Femur (tissue), 1 donor: ENCODE measurements at places on chromosomes 7 and 10.
A peak's percentile ranks its signal among the peaks of the same experiment; 100 is the strongest.

DNA sequence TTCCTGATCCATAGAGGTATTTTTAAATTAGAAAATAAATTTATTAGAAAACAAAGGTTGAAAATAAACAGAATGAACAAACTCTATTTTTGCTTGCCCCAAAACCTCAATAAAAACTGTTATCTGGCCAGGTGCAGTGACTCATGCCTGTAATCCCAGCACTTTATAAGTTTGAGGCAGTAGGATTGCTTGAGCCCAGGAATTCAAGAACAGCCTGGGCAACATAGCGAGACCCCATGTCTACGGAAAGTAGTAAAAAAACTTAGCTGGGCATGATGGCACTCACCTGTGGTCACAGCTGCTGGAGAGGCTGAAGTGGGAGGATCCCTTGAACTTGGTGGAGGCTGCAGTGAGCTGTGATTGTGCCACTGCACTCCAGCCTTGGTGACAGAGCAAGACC, 10.3 kb downstream of the SLK start:
- DNase-seq: no peak

DNA sequence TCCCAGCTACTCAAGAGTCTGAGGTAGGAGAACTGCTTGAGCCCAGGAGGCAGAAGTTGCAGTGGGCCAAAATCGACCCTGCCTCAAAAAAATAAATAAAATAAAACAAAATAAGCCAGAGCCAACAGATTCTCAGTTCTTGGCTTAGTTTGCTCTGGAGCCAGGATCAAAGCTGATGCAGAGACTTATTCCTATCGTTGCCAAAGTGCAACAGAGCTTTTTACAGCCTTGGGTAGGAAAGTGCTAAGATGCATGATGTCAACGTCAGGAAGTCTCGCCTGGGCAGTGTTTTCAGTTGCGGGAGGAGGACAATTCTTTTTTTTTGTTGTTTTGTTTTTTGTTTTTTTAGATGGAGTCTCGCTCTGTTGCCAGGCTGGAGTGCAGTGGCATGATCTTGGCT, 43.8 kb upstream of the CYTH3 start:
- DNase-seq: peak; percentile 24

DNA sequence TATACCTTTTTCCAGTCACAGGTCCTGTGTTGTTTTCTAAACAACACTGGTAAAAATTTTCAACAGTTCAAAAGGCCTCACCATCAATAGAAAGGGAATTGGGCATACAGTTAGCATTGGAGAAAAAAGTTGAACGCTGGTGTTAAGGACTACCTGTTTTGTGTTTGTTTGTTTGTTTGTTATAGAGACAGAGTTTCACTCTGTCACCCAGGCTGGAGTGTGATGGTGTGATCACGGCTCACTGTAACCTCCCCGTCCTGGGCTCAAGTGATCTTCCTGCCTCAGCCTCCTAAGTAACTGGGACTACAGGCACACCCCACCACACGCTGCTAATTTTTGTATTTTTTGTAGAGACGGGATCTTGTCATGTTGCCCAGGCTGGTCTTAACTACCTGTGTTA, 306.1 kb downstream of the PRPF18 start:
- no peak for DNase-seq

DNA sequence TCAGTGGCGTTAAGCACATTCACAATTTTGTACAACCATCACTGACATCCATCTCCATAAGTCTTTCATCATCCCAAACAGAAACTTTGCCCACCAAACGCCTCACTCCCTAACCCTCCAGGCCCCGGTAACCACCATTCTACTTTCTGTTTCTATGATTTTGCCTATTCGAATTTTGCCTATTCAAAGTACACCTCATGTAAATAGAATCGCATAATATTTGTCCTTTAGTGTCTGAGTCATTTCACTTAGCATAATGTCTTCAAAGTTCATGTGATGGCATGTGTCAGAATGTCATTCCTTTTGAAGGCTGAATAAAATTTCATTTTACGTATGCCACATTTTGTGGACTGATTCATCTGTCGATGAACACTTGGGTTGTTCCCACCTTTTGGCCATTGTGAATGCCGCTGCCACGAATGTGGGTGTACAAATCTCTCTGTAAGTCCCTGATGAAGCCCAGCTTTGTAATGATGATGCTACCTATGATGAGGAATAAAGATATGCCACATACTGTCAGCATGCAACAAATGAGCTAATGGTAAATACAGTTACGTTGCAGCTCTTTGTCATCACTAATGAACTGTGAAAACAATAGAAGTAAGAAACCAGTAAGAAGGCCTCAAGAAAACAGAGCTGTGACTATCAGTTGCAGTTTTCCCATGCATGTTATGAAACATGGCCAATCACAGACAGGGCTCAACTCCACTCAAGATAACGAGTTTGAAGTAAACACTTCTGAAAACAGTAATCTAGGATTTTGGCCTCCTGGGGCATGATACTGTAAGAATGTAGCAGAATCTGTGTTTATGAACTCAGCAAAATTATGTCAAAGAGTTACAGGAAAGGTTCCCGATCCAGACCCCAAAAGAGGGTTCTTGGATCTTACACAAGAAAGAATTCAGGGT, 120.0 kb downstream of the ADAM12 start:
- no peak for DNase-seq

DNA sequence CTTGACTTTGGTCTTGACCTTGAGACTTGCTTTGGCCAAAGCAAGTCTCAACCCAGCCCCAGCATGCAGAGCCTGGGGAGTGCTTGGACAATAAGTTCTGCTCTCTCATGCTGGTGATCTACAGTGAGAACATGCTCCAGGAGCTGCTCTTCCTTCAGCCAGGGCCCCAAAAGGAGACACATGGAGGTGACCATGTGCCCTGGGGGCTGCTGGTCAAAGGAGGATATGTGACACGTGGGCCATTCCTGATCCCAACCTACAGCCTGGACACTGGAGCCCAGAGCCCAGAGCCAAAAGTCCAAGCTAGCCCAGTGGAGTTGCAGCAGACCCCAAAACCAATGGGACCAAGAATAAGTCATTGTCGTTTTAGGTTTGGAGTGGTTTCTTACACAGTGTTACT, 78.2 kb upstream of the CHST15 start:
- DNase-seq: peak; percentile 9

DNA sequence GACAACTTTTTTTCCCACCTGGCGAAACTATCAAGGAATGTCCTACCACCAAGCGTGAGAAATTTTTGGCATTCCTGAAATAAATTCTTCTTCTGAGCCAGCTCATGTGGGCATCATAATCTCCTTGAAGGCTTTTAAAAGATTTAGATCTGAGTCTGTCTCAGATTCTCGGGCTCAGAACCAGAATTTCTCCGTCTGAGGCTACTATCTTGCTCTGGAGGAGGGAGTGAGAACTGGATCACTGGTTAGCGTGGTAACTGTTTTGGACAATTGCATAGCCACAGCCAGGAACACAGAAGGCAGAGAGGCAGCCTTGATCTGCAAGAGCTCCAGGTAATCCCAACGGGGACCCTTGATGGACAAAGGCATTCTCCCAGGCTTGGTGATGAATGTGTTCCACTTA, 1.0 kb upstream of the PLAC9 start:
- no peak for DNase-seq

DNA sequence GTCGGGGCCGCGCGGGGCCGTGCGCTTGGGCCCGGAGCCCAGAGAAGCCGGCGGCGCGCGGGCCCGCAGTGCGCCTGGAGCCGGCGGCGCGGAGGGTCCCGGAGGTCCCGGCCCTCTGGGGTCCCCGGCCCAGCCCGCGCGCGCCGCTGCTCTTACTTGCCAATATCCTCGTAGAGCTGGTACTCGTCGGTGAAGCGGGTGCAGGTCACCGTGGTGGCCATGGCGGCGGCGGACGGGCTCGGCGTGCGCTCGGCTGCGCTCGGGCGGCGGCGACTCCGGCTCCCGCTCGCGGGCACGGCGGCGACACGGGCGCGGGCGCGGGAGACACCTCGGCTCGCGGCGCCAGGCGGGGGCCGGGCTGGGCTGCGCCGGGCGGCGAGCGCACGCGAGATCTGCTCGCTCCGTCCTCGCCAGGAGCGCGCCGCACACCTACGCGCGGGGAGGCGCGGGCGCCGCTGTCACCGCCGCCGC, at the start of gene CAMK2B:
TSS of gene CAMK2B (minus strand) at position 394 of the 471 bp plus-strand sequence. CDS start at position 221, 173 bp downstream.
- no peak for DNase-seq

GRCh38 chr7:155738652-155739537, 73.4 kb downstream of the SHH start:
- peak; percentile 80 for DNase-seq

DNA sequence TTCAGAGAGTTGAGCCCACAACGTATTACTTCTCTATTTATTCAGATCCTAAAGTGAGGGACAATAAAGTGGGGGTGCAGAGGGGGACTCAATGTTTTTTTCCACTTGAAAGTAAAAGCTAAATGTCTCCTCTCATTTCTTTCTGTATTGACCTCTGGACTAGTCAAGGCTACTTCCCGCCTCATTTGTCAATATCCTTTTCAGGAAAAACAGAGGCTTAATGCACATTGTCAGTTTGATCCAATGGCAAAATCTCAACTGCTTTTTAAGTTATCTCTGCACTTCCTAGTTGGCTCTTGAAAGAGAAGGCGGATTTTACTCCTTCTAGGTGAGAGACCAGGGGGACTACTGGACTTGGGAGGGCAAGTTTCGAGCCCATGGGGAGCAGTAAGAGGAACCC, 56.4 kb downstream of the HIPK2 start:
- DNase-seq: no peak

DNA sequence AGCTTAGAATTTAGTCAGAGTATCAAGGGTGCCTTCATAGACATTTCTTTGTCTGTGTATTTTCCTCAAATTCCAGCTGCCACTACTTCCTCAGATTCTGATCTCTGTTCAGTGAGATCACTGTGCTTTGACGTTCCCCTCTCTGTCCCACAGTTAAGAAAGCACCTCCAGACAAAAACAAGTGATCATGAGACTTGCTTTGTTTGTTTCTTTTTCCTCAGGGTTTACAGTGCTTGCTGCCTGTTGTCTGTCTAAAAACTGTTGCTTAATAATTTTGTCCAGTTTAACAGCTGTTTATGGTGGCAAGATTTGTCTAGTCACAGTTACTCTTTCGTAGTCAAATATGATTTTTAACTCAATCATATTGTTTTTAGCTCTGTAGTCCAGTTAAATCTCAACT, 29.1 kb downstream of the TRUB1 start:
- no peak for DNase-seq

DNA sequence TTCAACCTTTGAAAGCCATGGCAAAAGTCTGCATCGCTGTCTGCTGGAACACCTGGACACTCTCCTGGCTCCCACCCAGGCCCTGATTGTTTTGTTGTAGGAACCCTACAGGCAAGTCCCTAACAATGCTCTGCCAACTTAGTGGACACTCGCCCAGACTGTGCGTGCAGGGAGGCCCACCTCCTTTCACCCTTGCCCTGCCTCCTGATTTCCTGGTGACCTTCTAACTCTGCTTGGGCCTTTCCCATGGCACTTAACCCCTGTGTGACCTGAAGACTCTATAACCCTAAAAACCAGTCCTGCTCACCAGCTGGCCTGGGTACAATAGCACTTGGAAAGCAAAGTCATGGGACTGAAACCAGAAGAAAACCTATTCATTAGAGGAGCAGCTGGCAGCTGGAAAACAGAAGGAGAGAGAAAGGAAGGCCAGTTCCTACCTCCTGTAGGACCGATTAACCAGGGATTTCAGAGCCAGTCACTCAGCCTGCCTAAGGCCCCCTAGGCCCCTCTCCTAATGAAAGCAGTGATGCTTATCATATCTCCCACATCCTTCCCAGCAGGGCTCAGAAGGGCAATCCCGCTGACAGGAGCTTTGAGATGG, 82.7 kb upstream of the KMT2E start:
- DNase-seq: no peak

DNA sequence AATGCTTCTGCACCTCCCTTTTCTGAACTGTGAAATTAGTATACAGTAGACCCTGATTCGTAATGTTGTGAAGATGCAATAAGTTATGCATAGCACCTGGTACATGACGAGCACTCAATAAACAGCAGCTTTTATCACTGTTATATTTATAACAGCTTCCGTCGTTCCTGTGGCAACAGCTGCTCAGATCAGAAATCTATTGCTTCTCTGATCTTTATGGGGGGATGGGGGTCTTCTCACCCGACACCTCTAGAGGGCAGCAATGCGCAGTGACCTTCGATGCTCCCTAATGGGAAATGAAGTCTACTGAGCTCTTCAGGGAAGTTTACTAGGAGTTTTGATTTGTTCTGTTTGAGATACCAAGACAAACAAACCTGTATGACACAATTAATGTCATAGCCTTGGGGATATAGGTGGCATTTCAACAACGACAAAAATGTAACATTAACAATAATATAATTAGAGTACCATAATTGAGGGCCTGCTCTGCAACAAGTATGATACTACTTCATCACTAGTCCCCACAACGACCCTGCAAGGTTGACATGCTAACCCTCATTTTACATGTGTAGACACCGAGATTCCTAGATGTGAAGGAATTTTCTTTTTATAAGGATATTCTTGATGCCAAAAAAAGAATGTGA, 289.6 kb downstream of the SFMBT2 start:
- peak; percentile 68 for DNase-seq
